ENCODE measurements at places on chromosomes 2 and 18.

- no peak for DNase-seq
These were observed 13.8 kb downstream of the CYP26B1 start for GRCh38 chr2:72133721-72134407.

- peak; percentile 19 for DNase-seq
These were observed 37.7 kb upstream of the MEX3C start for GRCh38 chr18:51235009-51235789.

GRCh38 chr2:27771548-27772335 is at the start of gene MRPL33:
TSS of gene MRPL33 (plus strand) at chr2:27771719. CDS start at chr2:27771778, 59 bp downstream.
- peak; percentile 93 for DNase-seq

DNA sequence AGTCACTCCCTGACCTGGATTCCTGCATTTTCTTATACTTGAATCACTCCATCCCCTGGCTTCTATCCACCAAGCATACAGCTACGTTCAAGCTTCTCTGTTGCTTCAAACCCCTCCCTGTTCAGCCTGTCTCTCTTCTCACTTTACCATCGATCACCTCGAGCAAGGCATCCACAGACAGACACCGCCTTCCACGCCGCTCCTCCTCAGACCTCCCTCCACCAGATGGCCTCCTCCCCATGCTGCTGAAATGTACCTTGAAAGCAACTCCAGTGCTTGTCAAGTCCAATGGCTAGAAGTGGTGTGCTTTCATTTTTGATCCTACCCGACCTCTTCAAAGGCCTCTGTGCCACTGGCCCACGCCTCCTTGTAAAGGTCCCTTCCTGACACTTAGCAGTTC is 131.3 kb upstream of the ACAA2 start:
- no peak for DNase-seq

DNA sequence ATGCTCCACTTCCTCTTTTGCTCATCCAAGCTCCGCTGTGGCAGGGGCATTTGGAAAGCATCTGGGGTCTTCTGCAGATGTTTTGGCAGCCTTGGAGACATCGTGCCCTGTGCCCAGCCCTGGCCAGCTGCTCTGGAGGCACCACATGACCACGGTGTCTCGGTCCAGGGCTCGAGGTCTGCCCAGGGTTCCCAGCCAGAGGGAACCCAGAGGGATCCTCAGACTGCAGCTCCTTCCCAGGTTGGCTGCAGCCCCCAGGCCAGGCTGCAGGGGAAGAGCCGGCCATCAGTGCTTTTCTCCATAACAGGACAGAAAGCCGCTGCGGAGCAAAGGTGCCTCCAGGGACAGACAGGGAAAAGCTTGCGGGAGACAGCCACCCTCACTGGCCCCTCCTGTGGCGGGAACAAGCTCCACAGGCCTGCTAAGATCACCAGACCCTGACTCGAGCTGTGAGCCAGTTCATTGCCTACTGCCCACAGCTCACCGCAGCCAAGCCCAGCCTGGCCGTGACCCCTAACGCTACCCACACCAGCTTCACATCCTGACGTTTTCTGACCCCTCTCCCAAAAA is 74.7 kb downstream of the SMAD7 start:
- DNase-seq = no peak

- DNase-seq = no peak
These were observed 51.9 kb upstream of the SPTBN1 start for GRCh38 chr2:54404270-54404669.
